Dermis microvascular lymphatic vessel endothelial cell (primary cell): ENCODE measurements at places on chromosomes 11 and 22.
A peak's percentile ranks its signal among the peaks of the same experiment; 100 is the strongest.

DNA sequence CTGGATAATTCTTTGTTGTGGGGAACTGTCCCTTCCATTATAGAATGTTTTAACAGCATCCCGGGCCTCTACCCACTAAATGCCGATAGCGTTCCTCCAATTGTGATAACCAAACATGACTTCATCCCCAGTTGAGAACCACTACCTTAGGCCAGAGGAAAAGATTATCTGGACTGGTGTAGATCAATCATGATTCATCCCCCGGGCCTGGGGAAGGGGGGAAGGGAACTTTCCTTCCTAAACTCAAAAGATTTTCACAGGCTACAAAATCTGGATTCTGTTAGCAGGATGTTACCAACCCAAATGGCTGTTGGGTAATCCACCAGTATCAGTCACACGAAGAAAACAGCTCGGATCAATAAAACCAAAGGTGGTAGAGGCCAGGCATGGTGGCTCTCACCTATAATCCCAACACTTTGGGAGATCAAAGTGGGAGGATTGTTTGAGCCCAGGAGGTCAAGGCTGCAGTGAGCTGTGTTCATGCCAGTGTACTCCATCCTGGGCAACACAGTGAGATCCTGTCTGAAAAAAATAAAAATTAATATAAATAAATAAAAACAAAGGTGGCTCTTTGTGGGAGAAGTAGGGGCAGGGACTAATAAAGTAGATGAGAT lies 10.1 kb downstream of the CTR9 start:
- no peak for DNase-seq

GRCh38 chr11:104198576-104198975 lies 34.6 kb upstream of the PDGFD start:
- no peak for DNase-seq

DNA sequence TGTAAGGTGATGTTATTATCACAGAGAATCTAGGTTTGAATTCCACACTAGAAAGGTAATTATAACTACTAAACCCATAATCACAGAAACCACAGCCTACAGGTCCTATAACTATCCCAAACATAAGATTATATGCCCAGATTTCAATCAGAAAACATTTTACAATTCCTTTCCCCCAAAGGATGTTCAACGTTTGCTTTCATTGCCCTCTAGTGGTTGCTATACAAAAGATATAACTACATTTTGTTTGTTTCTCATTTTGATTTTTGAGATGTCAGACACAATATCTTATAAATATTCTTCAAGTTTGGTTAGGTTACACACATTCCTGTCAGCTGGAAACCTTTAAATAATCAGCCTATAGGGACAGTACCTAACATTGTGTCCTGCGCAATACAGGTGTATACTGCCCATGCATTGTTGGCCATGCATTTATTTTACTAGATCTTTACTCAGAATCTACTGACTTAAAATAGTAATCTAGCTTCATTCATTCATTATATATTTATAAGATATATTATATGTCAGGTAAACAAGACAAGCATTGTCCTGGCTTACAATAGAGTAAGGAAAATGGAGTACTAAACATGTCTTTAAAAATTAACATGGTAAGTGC lies 530.5 kb upstream of the CCDC90B start:
- peak; percentile 6 for DNase-seq

GRCh38 chr22:31526270-31526669 lies 29.9 kb downstream of the SFI1 start:
- no peak for DNase-seq

DNA sequence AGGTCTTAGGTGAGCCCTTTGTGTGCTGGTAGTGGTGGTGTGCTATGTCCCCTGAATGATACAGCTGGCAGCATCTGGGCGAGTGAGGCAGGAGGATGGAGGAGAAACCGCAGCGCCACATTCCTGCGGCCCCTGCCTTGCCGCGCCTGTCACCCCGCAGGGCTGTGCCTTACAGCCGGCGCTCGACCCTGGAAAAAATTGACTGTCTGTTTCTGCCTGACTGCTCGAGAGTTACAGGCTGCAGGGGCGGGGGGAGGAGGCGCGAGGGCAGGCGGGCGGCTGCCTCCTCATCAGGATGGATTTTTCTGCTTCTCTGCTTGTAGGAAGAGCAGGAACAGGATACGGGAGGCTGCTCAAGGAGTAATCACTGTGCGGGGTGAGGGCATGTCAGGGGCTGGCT lies 443.4 kb downstream of the MIAT start:
- DNase-seq = no peak

DNA sequence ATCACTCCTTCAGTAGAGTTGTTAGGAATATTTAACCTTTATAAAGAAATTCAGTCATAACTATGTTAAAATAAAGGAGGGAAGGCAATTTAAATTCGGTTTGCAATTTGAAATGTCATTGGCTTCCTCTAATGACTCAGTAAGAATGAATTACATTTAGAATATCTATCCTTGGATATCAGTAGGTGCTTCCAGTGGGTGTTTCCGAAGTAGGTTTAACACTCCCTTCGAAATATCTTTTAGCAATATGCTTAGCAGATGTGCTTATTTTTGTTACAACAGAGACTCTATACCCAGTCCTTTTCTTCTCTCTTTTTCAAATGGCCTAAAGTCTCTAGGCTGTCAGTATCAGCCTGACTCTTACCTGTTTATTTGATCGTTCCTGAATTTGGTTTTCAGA lies 103.7 kb upstream of the RASSF10 start:
- DNase-seq = no peak

DNA sequence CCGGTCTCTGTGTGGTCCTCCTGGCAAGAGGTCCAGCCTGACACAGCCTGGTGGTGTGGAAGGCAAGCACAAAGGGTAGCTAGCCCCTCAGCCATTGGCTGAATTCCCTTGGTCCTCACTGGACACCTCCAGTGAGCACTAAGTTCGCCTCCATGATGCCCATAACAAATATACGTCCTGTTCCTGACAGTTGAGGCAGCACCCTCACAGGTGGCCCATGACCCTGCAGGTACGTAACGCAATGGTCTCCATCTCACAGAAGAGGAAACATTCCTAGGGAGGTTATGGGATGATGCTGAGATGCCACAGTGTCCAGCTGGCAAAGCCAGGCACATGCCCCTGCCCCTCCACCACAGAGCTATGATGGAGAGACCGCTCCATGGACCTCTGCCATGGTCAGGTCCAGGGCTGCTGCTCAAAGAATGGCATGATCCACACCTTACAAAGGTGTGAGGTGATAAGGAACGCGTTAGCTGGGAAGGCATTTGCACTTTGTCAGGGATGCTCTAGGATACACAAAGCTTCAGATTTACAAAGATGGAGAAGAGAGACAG lies 1.4 kb upstream of the GNAZ start:
- no peak for DNase-seq

- DNase-seq = no peak
These were observed 125.2 kb upstream of the SNX19 start for GRCh38 chr11:131041331-131042040.

DNA sequence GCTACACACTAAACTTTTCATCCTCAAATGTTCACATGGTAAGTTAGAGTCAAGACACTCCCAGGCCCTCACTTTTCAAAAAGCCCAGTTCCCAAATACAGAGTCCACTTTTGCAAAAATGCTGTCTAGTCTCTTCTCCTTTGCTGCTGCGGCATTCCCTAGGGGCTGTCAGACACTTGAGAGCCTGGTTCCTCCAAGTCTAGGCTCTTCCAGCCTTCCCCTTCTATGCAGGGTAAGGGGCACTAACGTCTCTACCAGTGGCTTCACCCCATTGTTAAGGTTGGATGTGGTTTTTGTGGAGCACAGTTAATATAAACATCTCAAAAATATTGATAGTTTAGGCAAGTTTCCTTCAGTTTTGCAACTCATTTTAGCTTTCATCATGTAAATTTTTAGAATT lies 181.5 kb downstream of the KIF18A start:
- DNase-seq = no peak

DNA sequence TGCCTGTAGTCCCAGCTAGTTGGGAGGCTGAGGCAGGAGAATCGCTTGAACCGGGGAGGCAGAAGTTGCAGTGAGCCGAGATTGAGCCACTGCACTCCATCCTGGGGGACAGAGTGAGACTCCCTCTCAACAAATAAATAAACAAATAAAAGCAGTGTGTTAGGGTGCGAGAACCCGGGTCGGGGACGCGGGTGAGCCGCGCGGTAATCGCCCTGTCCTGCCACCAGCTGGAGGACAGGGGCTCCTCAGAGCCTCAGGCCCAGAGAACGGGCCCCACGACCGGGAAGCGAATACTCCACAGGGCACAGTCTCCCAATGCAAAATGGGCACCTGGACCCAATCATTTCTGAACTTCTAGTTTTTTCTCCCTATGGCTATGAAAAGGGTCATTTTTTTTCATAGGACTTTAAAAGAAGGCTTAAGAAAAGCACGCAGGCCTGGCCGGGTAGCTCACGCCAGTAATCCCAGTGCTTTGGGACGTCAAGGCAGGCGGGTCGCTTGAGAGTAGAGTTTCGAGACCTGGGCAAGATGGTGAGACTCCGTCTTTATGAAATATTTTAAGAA lies 744 bp upstream of the MCM5 start:
- no peak for DNase-seq

GRCh38 chr11:112248201-112248600 lies 12.5 kb downstream of the PLET1 start:
- DNase-seq = no peak

DNA sequence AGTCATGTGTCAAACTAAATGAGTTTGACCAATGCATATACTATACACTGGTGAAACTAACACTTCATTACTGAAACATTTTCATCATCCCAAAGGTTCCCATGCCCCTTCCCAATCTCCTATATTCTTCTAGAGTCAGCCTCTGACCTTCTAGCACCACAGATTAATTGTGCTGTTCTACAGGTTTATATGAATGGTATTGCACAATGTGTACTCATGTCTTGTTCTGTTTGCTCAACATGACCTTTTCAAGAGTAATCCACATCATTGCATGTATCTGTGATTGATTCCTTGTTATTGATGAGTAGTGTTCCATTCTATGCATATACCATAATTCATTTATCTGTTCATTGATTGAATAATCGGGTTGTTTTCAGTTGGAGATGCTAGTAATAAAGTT lies 7.5 kb upstream of the OR8G1 start:
- DNase-seq = no peak

GRCh38 chr11:103907548-103908455 lies 128.6 kb upstream of the DDI1 start:
- DNase-seq = peak; percentile 63

- DNase-seq = no peak
These were observed 99.3 kb upstream of the FSHB start for GRCh38 chr11:30131535-30131934.

DNA sequence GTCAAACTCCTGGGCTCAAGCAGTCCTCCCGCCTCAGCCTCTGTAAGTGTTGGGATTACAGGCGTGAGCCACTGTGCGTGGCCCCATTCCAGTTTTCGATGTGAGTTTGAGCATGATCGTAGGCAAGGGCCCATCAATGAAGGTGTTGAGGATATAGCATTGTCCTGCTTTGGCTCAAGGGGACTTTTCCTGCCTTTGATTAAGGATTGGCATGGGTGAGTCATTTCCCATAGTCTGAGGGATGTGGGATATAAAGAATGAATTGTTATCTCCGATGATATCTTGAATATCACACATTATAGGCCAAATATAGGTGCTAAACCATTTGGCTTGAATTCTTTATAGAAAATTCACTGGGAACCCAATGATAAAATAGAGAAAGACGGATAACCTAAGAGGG lies 30.4 kb downstream of the STIM1 start:
- DNase-seq = peak; percentile 74
